Stimulated activated CD4-positive, alpha-beta T cell treated with anti-CD3 and anti-CD28 coated beads, Interleukin-1b, Interleukin-23, amount 100 ng/mL, for 1 hour (primary cell): ENCODE measurements at places on chromosomes 2 and 18.

GRCh38 chr2:239601880-239602279 is 201.1 kb upstream of the HDAC4 start:
- no peak for DNase-seq

DNA sequence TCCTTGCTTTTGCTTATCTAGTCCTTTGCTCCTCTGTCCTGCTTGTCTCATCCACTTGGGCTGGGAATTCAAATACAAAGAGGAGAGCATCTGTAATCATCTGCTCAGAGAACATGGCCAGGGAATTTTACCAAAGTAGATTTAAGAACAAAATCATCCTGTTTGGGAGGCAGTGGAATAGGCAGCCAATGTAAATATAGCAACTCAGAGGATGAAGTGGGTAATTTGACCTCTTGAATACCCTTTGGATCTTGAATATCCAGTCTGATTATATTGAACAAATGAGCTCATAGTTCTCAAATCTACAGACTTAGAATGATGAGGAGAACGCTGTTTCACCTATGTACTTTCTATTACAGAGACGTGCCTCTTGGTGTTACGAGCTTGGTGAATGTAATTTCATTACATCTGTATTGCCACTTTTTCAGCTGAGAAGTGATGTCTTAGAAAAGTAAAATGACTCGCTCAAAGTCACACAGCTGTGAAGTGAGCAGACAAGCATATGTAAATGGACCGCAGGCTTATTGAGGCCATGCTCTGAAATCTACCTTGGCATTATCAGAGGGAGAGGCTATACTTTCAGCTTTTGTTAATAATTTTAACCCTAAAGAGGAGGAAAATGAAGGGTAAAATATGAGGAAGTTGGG is 266.3 kb downstream of the MTX2 start:
- no peak for DNase-seq

- DNase-seq = no peak
Measured at GRCh38 chr2:24459224-24460161, 31.6 kb upstream of the NCOA1 start.

- DNase-seq = no peak
Measured at GRCh38 chr18:62033756-62034155, 140.9 kb upstream of the RNF152 start.

DNA sequence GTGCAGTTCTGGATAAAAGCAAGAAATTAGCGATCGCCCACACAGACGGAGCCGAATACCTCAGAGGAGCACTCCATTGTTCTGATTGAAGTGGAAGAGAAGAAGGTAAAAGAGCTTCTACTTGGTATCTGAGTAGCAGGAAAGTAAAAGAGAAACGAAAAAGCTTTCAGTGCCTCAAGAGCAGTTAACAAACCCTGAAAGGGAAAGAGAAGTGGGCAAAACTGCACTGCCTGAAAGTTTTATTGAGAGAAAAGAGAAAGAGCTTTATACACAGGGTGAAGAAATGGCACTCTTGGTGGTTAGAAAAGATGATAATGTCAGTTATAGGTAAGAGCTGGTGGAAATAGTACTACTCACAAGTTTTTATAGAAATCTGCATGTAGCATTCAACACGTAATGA is 192.8 kb downstream of the CDCA7 start:
- DNase-seq = no peak
